Putamen (tissue), 1 donor: ENCODE measurements at places on chromosomes 3 and 15.
A peak's percentile ranks its signal among the peaks of the same experiment; 100 is the strongest.

DNA sequence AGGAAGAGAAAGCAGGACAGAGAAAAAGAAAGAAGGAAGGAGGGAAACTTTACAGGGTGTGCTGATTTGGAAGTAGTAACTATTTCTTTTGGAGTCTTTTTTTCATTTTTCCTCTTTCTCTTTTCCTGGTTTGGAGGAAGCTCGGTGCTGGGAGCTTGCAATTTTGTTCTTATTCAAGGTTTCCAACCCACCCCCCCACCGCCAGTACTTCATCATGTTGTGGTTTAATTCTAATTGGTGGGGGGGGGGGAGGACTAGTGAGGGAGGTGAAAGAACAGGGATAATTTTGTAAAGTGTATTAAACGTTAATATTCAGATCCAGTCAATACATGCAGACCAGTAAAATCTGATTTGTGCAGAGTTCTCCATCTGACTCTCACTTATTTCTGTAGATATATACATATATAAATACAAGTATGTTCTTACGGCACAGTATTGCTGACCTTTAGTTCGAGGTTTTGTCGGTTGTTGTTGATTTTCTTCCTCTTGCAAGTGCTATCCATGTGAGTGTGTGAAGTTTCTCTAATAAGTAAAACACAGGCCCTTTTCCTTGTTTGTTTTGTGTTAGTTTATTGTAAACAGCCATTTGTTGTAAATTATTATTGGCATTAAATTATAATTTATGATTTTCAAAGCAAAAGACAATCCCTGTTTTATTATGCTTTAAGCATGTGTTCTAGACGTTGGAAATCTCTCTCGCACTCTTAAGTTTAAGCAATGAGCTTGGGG lies 9.3 kb downstream of the NR2F2 start:
- no peak for DNase-seq

GRCh38 chr3:128698211-128699047 lies 27.6 kb upstream of the RAB7A start:
- DNase-seq, result peak; percentile 35

DNA sequence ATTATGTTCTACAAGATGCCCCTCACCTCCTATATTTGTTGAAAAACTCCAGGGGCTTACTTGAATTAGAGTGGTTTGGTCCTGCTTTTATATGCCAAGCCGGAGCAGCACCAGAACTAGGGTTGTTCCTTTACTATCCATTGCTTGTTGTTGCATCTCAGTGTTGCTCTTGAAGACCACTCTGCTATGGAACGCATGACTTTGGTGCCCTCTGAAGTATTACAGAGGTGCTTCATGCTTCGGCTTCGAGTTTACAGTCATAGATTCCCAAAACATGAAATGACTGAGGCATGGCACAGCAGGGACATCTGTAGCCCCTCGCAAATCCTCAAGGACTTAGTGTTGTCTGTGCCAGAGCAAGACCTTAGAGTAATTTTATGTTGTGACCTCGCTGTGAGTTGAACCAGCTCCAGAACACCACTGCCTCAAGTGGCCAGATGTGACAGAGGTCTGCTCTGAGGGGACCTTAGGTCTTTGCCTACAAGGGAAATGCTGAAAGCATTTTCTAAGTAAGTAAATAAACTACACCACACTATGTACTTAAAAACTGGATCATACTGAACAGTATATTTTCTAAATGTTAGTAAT lies 67.2 kb upstream of the SIAH2 start:
- DNase-seq, result no peak

DNA sequence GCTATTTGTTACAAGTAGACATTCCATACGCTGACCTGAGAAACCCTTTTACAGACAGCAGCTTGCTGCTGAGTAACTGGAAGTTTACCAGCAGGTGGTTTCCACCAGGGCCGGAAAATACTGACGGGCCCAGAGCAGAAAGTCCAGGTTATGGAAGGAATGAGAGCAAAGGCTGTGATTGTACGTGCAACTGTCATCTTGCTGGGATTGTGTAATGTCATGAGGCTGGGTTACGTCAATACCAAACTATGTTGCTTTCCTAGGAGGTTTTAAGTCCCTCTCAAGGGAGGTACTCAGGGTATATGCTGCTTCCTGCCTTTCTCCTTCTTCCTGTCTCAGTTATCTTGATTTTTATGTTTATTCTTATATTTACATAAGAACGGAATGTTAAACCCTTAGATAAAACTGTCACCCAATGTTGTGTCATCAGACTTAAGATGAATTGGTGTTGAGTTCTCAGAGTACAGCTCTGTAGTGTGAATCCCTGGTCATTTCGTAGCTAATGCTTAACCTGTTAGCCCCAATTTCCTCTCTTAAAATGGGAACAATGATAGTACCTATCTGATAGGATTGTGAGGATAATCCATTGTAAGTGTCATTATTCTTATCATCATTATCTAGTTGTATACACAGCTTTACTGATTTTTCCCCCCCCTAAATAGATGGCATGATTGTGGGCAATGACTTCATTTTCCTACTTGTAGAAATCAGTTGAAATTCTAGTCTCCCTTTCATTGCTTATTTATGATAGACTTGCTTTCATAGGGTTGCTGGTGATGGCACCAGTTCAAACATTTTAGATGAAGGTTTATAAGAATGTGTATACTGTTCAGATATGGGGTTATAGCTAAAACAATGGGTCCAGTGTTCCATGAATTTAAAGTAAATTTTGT lies 101.4 kb downstream of the FNDC3B start:
- no peak for DNase-seq

- DNase-seq, result no peak
Measured at GRCh38 chr3:27688053-27688452, 34.1 kb downstream of the EOMES start.

- DNase-seq, result no peak
Measured at GRCh38 chr15:69476704-69477473, 24.3 kb downstream of the RPLP1 start.

DNA sequence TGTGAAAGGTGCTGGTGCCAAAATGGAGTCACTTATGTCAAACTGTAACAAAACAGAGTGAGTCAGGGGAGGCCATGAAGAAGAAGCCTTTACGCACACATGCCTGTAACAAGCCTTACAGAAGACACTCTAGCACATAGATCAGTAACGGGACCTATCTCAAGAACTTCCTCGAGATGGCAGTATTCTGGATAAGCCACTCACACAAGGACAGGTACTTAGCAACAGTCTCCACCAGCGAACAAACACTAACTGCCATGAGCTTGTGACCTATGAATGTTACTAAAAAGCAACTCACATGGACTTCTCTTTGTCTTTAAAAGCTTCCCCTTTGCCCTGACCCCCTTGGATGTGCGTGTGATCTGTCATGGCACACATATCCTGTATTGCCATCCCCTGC lies 235.1 kb downstream of the CD47 start:
- no peak for DNase-seq

- DNase-seq, result no peak
Measured at GRCh38 chr15:25649390-25649789, 210.6 kb upstream of the UBE3A start.

DNA sequence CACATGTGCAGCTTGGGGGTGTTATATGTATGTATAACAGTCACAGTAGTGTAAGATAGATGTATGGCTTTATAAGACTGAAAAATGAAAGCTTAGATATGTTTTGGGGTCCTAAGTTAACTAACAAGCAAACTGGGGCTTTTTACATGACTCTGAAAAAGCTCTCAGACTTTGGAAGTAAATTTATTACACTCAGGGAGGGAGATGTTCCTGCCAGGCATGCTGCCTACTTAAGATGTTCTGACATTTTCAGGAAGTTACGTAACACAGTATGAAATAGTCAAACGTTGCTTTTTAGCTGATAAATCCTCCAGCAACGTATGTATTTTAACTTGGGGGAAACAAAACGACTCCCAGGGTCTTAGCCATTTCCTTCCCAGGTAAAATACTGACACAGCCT lies 1.7 kb upstream of the IFT57 start:
- DNase-seq, result peak; percentile 54

DNA sequence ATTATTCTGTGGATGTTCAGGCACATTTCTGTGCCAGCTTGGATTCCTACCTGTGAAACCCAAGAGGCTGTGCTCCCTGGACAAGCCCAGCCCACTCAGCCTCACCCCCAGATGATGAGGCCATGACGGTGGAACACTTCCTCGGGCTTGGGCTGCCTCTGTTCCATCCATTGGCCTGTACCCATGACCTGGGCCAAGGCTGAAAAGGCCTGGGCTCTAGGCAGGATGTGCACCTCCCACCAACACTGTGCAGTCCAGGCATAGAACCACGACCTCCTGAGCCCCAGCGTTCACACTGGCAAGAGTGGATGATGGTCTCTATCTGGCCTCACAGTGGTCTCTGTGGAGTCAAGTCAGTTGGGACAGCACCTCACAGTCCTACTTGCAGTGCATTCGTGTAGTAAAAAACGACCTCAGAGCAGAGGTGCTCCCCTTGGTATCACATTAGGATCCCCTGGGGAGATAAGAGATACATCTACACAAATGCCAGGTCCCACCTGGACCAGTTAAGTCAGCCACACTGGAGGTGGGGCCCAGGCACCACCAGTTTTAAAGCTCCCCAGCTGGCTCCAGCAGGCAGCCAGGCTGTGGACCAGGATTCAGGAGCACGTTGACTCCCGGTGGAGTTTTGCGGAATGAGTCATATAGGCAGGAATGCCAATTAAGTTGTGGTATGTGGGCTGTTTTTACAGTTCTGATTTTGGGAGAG lies 39.0 kb upstream of the IGF1R start:
- no peak for DNase-seq

GRCh38 chr3:13708301-13708700 lies 159.4 kb downstream of the FBLN2 start:
- DNase-seq, result no peak
